ENCODE measurements at places on chromosomes 7 and 10.

GRCh38 chr10:124650263-124650662, 93.9 kb downstream of the FAM53B start:
- DNase-seq, result no peak

- DNase-seq, result no peak
Observed at GRCh38 chr10:64174666-64175255, 653.6 kb downstream of the REEP3 start.

DNA sequence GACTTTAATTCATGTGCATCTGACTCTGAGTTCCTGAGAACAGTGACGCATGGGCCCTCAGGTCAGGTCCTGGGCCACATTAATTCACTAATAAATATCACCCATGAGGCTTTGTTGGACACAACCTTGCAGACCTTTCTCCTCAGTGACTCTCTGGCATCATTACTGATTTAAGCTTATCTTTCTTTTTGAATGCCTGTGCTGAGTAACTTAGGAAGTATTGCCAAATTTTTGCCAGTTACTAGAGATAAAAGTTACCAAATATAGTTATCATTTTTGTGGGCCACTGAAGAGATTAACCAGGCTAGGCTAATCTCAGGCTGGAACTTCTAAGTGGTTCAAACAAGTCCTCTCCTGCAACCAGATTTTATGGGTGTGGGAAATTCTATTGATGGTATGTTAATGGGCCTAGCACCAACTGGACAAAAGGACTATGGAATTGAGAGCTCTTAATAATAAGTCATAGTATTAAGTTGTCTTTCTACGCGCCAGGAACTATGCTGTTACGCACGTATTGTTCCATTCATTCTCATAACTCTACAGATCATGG, 28.8 kb upstream of the PRTFDC1 start:
- DNase-seq, result no peak

- peak; percentile 59 for DNase-seq
Observed at GRCh38 chr7:20435305-20435704, 104.6 kb downstream of the ITGB8 start.

DNA sequence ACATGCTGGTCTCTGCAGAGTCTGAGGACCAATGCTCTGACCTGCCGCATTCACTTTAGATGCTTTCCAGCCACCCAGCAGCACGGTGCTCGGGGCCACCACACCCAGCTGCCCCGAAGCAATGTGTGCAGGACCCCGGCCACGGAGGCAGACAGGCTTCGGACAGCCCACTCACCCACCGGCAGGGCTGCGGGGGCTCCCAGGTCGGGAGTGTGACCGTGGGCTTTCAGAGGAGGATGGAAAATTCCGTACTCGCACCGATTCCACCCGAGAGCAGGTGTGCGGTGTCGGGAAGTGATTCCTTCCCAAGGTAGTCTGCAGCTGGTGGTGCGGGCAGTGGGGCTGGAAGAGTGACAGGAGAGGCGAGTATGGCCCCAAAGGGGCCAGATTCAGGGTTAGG, 190.9 kb downstream of the DNAJB6 start:
- no peak for DNase-seq

DNA sequence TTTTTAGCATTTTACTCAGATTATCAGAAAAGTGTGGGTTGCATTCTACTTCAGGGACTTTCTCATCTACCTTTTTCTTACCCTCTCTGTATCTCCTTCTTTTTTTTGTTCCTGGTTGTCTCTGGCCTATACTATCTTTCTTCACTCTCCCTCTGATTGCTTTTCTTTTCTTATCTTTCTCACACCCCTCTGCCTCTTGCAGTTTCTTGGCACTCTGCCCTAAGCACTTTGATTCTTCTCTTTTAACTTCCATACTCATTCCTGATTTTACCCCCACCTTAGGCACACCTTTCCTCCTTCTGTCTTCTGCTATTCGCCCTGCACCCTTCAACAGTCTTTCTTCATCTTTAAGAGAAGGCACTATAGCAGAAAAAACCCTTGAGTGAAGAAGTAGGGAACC, 92.8 kb upstream of the HPS1 start:
- DNase-seq, result no peak

GRCh38 chr10:132395704-132396493, 1.1 kb upstream of the PWWP2B start:
- no peak for DNase-seq

DNA sequence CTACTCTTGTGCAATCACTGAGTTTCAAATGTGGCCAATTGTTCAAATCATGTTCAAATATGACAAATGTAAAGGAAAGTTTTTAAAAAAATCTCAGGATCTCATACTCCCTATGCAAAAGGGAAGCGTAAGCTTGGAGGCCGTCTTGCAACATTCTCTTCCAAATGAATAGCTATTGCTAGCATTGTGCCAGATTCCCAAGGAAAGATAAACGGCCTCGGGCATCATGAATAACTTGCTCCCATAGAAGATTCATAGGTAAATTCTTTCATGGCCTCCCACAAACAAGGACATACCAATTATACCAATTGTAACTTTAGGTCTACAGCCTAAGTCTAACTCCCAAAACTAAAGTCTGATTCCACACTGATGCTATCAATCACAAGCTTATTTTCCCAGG, 416.9 kb downstream of the THSD7A start:
- DNase-seq, result no peak

DNA sequence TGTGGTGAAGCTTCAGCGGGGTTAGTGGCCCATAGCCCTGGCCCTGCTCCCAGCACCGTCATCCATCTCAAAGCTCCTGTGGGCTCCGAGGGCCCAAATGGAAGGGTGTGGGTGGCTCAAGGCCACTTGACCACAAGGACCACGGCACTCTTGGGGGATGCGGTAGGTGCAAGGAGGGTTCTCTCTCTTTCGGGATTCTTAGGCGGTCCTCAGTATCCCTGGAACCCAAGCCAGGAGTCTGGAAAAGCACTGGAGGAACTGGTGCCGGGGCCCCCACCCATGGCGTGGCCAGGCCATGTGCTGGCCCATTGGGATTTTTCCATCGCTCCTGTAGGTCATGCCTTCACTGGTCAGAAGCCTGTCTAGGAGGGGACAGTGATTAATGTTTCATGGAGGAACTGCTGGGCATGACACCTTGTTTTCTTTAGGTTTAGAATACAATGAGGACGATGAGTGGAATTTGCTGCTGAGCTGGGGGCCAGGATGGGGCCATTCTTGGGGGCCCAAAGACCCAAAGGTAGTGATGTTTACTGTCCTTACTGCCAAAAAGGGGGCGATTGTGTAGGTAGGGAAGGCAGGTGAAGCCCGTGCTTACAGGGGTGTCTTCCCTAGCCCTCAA, 16.7 kb downstream of the AQP1 start:
- DNase-seq, result no peak

DNA sequence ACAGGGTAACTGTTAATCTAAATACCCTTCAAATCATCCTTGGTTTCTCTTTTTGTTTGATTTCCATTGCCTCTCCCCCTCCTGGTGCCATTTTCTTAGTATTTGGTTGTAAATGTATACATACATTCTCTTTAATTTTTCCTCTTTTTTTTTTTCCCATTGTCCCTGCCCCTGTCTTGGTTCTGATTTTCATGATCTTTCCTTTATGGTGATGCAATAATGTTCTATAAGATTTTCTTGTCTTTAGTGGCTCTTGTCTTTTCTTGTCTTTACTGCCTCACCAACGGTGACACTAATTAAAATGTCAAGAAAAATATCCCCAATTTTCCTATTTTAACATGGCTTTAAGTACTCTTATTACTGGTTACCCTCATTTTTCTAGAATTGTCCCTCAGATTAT, 135.9 kb upstream of the POT1 start:
- DNase-seq, result no peak

All from fibroblast of skin of right biceps (primary cell).